Left hindlimb (tissue), 1 donor: ENCODE measurements at places on chromosomes 6 and 20.

DNA sequence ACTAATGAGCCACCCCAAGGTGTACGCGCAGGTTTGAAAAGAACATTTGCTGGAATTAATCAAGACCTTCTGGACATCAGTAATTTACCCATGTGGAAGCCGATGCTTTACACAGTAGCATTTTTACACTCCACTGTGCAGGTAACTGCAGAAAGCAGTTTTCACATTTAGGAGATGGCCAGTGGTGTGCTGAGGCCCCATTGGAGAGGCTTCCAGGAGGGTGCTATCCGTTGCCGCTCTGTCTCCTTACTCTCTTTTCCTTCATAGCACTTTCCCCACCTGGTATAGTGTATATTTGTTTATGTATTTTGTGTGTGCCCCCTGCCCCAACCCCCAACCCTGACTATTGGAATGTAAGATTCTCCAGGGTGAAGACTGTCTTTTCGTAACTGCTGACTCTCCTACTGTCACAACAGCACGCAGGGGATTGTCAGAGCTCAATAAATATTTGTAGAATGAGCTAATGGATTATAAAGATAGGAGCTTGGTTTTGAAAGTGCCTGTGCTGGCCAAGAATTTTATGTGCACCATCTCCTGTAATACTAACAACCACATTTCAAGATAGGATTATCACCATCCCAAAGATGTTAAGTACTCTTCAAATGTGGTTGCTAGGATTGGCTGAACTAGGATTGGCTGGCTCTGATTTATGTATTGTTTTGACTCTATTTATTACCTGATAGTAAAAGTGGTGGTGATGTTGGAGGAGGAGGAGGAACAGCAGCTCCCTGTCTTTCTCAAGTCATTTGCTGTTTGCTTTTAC, 74.0 kb upstream of the GLP1R start:
- DNase-seq: no peak

- DNase-seq: no peak
These were observed 16.9 kb upstream of the GSTA4 start for GRCh38 chr6:53011979-53012378.

GRCh38 chr6:116763906-116764628, 1.5 kb downstream of the FAM162B start:
- DNase-seq: no peak

- DNase-seq: no peak
These were observed 207.0 kb downstream of the ADGB start for GRCh38 chr6:146805546-146806325.

DNA sequence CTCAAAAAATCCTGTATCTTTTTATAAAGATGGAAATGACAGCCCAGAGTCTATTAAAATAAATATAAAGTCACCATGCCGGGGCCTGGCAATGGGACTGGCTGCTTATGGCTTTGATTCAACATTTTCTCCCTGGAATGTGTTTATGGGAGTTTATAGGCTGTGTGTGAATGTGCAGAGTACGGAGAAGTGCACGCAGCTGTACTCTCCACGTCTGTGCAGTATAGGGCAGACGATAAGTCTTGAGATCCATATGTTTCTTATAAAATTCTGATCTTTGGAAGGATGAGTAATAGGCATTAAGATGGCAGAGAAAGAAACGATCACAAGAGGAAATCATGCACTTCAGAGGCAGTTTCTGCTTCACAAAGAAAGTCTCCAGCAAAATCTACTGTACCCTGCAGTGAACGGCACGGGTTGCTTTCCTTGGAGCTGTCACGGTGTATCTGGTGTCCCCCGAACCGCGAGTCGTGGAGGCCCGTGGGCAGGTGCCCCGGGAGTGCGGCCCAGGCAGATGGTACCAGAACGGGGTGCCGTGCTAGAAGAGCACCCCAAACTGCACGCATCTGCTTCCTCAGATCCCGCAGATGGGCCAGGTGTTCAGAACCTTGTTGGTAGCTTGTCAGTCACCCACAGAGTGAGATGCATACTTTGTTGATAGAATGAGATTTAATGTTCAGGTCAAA, 382.5 kb downstream of the TAF4 start:
- no peak for DNase-seq

DNA sequence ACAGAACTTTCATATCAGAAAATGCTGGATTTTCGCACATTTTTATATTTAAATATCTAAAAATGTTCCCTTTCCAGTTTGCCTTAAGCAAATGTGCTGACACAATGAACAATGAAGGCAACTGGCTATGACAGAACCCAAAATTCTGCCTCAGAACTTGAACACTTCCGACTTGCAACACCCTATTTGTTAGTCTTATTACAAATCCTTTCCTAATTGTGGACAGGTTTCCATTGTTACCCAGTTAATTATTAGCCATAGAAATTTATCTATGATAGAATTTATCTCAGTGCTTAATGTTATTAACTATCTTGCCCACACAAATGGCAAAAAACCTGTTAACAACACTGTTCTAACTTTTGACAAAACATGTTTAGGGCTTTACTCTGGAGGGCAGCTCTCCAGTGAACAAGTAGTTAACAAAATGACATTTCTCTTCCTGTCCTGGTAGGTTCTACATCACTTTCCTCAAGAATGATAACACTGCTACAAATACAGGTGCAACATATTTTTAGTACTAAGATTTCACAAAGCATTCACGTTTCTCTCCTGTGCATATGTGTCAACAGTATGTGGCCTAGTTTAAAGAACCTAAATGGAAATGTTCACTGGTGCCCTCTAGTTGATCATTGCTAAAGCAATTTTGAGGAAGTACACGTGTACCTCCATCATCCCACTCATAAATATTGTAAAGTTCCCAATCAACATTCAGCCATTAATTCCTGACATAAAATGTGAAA, 58.4 kb downstream of the HIVEP2 start:
- DNase-seq: no peak

- DNase-seq: no peak
These were observed 7.1 kb downstream of the CDKAL1 start for GRCh38 chr6:20541382-20541781.
